HuH-7 (cell line): ENCODE measurements at places on chromosomes 1 and 21.

DNA sequence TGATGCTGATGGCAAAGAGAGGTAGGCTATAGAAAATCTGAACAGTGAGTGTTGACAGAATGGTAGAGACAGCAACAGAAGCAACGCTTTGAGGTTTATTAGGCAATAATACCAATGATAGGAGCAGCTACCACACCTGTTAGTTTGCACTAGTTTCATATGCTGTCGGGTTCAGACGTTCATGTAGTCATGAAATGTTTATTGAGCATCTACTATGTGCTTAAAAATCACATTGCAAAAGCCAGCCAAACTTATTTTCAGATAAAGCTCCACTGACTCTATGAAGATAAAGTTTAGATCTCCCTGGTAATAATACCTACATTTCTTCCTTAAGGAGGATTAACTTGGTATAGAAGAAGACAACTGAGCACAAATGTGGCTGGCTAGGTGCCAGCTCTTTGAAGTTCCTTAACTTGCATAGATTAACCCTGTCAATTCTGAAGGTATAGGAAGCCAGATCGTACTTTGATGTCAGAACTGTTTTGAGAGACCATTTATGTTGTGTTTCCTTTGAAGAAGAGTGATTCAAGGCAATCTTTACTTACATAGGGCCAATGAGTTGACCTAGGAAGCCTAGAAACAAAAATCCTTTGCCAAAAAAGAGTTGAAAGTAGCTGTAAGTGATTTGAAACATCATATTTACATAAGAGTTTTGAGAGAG, 71.5 kb downstream of the DISP1 start:
- DNase-seq = no peak

DNA sequence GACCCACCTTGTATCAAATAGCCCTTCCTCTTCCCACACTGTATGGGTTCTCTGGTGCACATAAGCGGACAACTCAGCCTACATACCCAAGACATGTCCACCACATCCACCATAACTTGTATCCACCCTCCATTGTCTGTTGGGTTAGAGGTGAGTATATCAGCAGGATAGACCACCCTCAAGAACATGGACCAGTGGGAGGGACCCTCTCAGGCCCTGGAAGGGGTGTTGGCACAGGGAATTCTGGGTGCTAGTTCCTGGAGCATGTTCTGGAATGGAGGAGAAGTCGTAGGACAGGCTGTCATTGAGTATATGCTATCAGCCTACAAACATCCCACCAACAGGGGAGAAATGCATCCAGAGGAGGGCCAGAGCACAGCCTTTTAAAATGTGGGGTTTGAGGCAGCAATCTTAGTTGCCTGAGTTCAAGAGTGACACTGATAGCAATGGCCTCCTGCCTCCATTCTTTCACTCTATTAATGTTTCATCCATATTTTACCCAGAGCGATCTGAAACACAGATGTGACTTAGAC, 7.5 kb downstream of the CD55 start:
- no peak for DNase-seq

DNA sequence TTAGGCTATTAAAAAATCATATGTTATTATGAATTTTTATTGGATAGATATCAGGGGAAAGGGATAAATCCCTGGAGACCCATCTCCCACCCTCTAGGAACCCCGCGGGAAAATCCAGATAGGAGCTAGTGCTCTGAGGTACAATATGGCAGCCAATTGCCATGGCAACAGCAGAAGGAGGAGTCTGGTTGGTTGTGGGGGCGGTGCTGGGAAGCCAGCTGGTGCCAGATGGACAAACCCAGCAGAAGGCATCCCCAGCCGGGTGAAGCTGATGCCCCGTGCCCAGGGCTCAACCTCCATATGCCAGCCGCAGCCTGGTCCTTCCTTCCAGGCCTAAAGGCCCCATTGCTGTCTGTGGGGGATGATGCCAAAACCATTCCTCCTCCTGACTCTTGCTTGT, 38.3 kb downstream of the RHBG start:
- no peak for DNase-seq

- peak; percentile 10 for DNase-seq
Observed at GRCh38 chr1:184152434-184152898, 100.9 kb downstream of the TSEN15 start.

DNA sequence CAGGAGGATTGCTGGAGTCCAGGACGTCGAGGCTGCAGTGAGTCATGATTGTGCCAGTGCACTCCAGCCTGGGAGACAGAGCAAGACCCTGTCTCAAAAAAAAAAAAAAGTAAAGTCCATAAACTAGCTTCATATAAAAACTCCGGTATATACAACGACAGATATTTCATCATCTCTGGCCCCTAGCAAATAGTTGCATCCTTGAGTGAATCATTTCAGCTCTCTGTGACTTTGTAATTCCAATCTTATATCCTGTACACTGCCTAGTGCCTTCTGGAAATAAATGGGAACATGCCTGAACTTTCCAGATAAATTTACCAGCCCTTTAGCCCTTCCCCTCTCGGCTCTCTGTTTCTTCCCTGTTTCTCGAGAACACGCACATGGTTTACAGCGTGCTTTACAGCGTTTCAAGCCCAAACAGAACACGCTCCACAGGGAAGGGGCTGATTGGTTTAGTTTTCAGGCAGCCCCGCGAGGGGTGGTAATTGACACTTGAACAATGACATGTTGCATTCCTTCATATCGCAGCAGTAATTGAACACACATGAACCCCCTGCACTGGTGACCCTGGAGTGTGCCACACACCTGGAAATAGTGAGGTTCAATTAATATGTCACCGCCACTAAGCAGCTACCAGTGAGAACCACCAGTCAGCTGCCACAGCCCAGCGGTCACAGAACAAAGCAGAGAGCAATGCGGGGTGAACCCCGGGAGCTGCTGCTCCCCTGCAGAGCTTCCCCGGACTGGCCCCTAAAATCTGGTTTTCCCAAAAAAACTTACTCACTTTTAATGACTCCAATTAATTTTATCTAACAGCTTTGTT, 35.7 kb upstream of the SIM2 start:
- no peak for DNase-seq
